ENCODE measurements at places on chromosomes 4 and X. TPM values are rescaled to one million over a fixed set of nuclear protein-coding genes. Genes with fewer than 3 reads are reported as not detected.

- no peak for DNase-seq
Measured at GRCh38 chr4:110073053-110073845, 125.2 kb downstream of the ELOVL6 start.

DNA sequence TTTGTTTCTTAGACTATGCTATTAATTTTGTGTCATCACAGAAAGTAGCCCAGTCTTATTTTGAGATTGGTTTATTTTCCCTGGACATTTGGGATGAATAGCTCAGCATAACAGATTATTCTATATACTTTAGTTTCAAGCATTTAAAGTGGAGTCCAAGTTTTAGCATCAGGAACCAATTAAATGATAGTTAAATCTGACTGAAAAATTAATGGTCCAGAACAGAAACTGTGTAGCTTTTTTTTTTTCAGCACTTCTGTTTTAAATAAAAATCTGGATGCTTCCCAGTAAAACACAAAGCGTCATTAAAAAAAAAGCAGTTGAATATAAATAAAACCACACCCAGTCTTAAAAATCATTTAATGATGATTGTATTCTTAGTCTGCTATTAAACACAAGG, 59.4 kb upstream of the PITX2 start:
- DNase-seq = peak; percentile 84

DNA sequence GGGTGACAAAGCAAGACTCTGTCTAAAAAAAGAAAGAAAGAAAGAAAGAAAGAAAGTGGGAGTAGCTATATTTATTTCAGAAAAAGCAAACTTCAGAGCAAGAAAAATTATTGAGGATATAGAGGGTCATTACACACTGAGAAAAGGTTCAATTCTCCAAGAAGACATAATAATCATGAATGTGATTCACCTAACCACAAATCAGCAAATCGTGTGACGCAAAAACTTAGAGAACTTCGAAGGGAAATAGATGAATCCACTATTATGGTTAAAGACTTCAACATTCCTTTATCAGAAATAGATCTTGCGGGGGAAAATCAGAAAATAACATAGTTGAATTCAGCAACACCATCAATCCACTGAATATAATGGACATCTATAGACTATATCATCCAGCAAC, 219.3 kb upstream of the LDB2 start:
- DNase-seq = no peak

GRCh38 chrX:131067216-131067615, 9.1 kb downstream of the ARHGAP36 start:
- no peak for DNase-seq

DNA sequence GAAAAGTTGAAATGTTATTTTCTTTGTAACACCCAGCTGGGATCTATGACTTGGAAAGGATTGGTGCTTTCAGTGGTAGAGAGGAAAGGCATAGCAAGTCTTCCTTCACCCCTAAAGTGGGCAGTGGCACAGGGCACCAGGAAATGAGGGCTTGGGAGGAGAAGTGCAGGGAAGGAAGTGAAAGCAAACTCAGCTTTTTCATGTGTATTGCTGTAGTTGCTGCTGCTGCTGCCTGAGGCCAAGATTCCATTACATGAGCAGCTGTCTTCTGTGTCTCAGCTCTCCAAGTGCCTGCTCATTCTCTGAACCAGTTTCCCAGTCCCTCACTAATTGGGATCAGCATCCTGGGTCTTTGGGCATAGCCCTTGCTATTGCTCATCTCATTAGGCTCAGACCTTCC, 2.6 kb downstream of the HCCS start:
- DNase-seq = peak; percentile 48

DNA sequence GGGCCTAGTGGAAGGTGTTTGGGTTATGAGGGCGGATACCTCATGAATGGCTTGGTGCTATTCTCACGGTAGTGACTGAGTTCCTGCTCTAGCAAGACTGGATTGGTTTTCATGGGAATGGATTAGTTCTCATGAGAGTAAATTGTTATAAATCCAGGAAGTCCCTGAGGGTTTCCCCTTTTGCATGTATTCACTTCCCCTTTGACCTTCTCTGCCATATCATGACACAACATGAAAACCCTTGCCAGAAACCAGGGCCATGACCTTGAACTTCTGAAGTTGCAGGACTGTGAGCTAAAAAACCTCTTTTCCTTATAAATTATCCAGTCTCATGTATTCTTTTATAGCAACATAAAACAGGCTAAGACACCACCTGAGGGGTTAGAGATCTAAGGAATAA, 529.7 kb upstream of the RPS6KA3 start:
- DNase-seq = no peak

DNA sequence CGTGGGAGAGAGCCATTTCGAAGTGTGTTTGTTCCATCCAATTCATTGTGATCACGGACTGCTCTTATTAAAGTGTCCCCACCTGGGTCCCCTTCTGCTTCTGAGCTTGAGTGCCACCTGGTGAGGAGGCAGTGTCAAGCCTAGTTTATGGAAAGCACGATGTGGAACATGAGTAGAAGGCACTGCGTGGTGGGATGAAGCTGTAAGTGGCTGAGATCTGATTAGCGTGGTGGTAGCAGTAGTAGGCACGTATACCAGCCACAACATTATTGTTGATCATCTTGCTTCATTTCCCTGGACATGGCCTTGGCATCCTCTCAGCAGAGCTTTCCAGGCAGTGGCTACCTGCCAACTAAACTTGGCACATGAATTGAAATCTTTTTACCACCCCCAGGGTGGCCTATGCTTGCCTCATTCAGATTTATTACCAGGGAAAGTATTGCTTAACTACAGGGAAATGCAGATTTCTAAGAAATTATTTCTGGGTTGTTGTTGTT, 46.4 kb downstream of the GPAT3 start:
- DNase-seq = peak; percentile 32

DNA sequence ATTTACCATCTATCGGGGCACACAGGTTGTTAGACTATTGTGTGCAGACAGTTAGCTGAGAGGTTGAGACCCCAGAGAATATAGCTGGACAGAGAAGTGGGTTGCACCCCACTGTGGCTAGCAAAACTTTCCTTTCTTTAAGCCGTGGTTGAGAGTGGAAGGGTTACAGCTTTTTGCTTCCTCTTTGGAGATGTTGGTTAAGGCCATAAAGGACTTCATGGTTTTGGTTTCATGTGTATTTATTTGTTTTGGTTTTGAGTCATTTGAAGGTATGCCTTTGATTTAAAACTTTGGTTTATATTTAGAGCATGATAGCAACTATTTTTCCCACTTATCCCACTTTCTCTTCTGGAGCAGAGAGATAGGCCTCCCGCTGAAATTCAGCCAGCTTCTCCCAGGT, 274.3 kb upstream of the IL1RAPL1 start:
- DNase-seq = no peak

DNA sequence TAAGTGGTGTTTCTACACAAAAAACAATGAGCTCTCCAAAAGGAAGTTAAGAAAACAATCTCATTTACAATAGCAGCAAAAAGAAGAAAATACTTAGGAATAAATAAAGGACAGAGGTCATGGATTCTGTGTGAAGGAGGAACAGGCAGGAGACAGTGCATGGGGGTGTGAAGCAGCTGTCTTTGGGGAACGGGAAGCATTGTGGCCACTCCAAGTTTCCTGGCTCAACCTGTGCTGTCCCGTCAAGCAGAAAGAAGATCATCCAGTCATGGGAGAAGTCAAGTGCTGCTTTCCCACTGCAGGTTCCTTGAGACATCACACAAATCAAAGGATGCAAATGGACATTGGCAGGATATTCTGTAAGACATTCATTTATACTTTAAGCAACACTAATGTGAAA, 66.1 kb upstream of the MAML3 start:
- DNase-seq = no peak

DNA sequence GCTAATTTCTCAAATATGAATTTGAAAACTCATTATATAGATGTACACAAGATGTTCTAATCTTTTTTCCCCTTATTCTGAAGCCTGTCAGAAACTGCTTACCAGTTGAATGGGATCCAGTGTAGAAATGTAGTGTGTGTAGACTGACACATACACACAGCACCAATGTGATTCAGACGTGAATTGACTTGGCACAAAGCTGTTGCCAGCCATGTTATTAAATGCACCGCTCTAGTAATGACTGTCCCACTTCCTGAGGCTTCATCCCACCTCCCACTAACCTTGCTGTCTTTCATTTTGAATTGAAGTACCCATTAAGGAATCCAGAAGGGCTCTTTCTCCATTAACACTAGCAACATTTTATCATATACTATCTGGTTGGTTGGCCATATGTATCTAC, 146.6 kb downstream of the PPA2 start:
- no peak for DNase-seq

- DNase-seq = no peak
Measured at GRCh38 chr4:8938137-8938536, 66.5 kb upstream of the HMX1 start.

DNA sequence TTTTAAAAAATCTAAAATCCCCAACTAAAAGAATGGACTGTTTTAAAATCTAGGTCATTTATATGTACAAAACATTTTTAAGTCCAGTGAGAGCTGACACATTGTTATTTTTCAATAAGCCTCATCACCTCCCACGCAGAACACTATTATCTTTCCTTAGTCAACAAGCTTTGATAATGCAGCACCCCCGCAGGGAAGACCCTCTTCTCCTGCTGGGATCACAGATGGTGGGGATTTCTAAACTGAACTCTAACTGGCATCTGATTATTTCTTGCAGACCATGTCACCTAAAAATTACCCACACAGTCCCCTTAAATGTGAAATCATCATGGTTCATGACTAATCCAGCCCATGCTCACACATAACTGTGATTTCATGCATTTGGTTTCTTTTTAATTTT, 11.6 kb downstream of the SYTL4 start:
- DNase-seq = peak; percentile 2

- DNase-seq = no peak
Measured at GRCh38 chrX:7985568-7985967, 58.4 kb upstream of the PNPLA4 start.

DNA sequence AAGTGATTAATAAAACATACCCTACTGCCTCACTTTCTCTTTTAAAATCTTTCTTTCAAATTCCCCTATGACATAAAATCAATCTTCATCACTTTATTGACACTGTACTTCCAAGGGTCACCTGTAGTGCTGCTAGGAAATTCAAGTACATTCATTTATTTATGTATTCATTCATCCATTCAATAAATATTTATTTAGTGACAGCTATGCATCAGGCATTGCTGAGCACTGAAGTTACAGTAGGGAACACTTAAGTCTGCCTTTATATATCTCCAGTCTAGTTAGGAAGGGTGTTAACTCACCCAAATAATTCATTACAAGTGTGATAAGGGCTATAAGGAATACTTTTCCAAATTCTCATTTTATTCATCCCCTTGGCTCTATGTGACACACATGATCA, 2.3 kb downstream of the SYTL5 start:
- DNase-seq = no peak

DNA sequence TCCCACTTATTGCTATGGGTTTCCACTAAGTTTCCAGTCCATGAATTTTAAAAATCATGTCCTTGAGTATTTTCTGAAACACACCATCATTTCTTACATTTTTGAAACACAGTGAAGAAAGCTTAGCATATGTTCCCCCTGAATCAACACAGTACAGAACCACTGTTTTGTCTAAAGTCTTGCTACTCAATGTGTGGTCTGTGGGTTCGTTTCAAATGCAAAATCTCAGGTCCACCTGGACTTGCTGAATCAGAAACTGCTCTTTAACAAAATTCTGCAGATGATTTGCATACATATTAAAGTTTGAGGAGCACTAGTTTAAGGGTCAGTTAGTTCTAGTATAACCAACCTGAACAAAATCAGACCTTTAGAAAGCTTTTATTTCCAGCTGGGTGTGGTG, 60.4 kb downstream of the SUPT20HL2 start:
- DNase-seq = no peak

GRCh38 chr4:74042681-74043080, 4.2 kb upstream of the CXCL3 start:
- DNase-seq = no peak

- DNase-seq = no peak
Measured at GRCh38 chr4:52877694-52878093, 15.6 kb downstream of the RASL11B start.

DNA sequence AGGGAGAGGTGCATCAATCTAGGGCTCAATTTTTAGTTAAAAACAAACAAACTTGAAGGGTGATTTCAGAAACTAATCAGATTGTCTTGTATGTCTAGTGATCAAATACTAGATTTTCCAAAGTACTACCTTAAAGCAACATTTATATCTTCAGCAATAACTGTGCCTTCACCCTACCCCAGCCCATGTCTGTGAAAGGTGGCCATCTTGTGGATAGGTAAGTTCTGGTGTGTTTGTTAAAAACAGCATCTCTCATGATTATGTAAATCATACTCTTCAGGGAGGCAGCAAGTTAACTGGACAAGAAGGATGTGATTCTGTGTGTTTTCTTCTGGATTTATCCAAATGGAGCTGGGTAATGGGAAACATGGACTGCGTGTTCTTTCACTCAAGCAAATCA, 81.4 kb upstream of the ACSL1 start:
- no peak for DNase-seq

GNRHR gene
- polyA plus RNA-seq = 0.28 TPM

FRMPD3 gene
- 0.12 TPM for polyA plus RNA-seq

RPA4 gene
- not detected for polyA plus RNA-seq

CSAG2 gene
- polyA plus RNA-seq = not detected

All from muscle of leg (tissue), 16 donors.